Memory B cell (primary cell): ENCODE measurements at places on chromosomes 5 and 9.
A peak's percentile ranks its signal among the peaks of the same experiment; 100 is the strongest.

DNA sequence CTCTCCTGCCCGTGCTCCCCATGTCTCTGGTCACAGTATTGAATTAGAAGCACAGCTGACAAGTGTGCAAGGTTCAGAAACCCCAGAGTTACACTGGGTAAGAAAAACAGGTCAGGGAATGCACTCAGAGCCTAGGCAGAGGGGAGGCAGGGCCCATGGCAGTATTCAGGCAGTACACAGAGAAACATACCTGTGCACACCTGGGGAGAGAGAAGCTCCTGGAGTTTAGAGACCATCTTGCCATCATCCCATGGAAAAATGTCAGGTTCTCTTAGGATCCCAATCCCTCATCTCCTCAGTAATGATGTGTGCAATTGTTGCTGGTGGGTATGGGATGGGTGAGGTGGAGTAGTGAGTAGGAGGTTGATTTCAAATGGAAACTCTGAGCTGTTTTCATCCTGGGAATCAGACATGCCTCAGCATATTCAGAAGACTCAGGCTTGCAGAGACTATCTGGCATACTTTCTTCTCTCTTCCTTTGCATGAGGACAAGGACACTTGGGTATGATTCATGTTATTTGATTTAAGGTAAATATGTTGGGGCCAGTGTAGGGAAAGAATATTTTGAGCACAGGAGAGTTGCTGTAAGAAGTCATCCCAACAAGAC, 228.5 kb downstream of the ESM1 start:
- DNase-seq: no peak
- H3K27me3 ChIP-seq: no peaks in the 10 kb centered on the region
- no peak overlapping the region for H3K4me3 ChIP-seq
- H3K4me1 ChIP-seq: peaks cover 35% of the 10 kb centered on the region
- no peaks in the 10 kb centered on the region for H3K36me3 ChIP-seq
- H3K27ac ChIP-seq: no peak overlapping the region

DNA sequence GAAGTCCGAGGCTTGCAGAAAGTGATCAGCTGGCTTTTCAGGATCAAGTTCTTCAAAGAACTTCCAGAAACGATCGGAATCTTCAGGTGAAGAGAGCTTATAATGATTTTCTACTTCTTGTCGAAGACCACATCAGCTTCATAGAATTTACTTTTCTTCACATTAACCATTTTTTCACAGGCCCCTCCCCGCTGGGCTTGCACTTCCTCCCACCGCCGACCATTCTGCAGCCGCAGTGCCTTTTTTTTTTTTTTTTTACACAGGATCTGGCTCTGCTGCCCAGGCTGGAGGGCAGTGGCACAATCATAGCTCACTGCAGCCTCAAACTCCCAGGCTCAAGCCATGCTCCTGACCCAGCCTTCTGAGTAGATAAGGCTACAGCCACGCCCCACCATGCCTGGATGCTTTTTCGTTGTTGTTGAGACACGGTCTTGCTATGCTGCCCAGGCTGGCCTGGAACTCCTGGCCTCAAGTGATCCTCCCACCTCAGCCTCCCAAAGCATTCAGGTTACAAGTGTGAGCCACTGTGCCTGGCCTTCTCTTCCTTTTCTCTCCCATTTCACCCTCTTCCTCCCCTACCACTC, 15.3 kb upstream of the RNF130 start:
- peaks cover 6% of the 10 kb centered on the region for H3K27me3 ChIP-seq
- H3K27ac ChIP-seq: no peak overlapping the region
- H3K4me3 ChIP-seq: no peak overlapping the region
- DNase-seq: no peak
- H3K36me3 ChIP-seq: no peaks in the 10 kb centered on the region

- no peak for DNase-seq
- peaks cover under 1% of the 10 kb centered on the region for H3K4me1 ChIP-seq
Measured at GRCh38 chr9:109477258-109478050, 20.7 kb downstream of the PTPN3 start.

DNA sequence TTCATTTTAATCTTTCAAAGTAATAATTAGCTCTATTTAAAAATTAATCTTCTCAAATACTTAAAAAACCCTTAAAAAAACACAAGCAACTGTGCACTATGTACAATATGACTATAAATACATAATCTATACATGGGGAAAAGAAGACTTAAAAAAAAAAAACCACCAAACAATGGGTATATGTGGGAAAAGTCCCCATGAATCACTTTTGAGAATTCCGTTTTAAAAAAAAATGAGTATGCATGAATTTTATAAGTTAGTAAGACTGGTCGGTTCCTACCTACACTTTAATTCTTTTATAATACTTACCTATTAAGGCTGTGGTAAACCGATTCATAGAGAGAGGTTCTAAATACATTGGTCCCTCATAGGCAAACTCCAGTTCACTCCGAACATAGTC, 27.7 kb downstream of the RNF145 start:
- H3K4me3 ChIP-seq: no peak overlapping the region
- no peak for DNase-seq
- H3K27ac ChIP-seq: peak overlapping the region; percentile 74
- no peaks in the 10 kb centered on the region for H3K27me3 ChIP-seq

DNA sequence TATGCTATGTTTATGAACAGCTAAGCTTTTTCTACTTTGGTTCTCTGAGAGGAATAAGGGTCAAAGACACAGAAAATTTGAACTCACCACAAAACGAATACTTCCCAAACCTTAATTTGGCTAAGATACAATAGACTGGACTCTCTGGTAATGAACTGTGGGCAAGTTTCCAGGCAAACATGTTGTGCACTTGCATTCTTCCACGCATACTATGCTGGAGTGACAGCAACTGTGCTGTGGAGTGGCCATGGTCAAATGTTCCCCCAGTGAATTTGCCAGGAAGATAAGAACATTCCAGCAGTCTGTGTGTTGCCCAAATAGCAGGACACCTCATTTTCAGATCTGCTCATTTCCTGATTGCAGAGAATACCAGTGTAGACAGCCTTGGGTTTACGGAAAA, 275.3 kb upstream of the IL12B start:
- peaks cover 5% of the 10 kb centered on the region for H3K4me1 ChIP-seq
- no peak overlapping the region for H3K4me3 ChIP-seq
- H3K27me3 ChIP-seq: peaks cover 3% of the 10 kb centered on the region
- H3K27ac ChIP-seq: no peak overlapping the region

DNA sequence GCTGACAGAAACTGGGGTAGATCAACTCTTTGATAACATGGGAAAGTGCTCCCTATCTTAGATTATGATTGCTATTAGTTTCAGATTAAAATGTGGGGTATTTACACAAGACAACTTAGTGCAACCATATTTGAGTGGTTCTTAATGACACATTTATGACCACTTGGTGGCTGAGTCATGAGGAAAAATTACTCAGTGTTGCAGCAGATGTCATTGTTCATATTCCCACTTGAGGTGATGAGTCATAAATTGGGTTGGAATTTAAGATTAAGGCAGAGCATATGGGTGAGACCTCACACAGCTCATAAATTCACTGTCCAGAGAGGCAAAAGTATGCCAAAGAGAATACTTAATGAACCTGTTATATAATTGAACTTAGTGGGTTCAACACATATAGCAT, 408.3 kb downstream of the DMRT2 start:
- H3K27ac ChIP-seq: no peak overlapping the region
- H3K27me3 ChIP-seq: peaks cover 6% of the 10 kb centered on the region
- no peak overlapping the region for H3K4me3 ChIP-seq
- H3K4me1 ChIP-seq: peaks cover 2% of the 10 kb centered on the region

DNA sequence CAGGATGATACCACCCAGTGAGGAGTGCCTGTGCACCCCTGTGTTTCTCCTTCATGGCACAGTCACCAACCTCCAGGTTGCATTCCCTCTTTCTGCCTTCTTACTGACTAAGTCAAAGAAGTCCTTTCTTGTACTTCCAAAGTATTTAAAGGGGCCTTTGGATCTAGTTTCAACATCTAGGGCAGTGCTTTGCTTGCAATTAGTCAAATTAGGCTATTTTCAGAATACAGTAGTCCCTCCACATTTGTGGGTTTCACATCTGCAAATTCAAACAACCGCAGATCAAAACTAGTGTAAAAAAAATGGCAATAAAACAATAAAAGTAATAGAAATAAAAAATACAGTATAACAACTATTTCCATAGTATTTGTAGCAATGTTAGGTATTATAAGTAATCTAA, 333.9 kb upstream of the SEMA6A start:
- H3K4me3 ChIP-seq: no peak overlapping the region
- peaks cover 14% of the 10 kb centered on the region for H3K4me1 ChIP-seq
- H3K36me3 ChIP-seq: no peaks in the 10 kb centered on the region
- H3K27me3 ChIP-seq: no peaks in the 10 kb centered on the region
- H3K27ac ChIP-seq: no peak overlapping the region

DNA sequence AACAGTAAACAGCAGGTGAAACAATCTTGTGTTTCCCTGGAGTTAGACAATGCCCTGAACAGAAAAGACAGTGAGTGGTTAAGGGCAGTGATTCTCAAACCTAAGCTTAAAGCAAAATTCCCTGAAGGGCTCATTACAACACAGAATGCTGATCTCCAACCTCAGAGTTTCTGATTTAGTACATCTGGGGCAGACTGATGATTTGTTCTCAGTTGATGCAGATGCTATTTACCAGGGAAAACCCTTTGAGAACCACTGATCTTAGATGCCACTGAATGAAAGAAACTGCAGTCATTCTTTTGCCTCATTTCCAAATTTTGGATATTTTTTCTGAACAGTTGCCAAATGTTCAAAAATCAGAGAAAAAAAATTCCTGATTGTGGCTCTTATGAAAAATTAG, 18.7 kb upstream of the ADAM19 start:
- H3K27ac ChIP-seq: peak overlapping the region; percentile 77
- peaks cover 60% of the 10 kb centered on the region for H3K4me1 ChIP-seq
- no peak overlapping the region for H3K4me3 ChIP-seq

GRCh38 chr5:77202145-77202544, 8.3 kb upstream of the PDE8B start:
- no peaks in the 10 kb centered on the region for H3K36me3 ChIP-seq
- DNase-seq: no peak
- H3K4me1 ChIP-seq: no peaks in the 10 kb centered on the region
- no peak overlapping the region for H3K4me3 ChIP-seq
- peaks cover 12% of the 10 kb centered on the region for H3K27me3 ChIP-seq

DNA sequence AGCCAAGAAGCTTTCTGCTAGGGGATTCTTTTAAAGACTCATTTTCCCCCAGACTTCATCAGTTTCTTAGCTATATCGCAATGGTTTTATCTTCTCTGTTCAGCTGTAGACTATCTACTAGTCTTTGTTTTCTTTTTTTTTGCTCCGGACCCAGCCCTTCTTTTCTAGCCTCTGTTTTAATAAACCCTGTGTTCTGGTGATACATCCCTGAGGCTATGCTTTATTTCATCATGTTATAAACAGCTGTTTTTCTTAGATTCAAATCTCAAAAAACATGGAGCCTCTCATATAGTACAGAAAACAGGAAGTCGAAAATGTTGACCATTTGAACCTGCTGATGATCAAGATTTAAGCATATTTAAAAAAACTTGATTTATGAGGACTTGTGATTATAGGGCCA, 37.8 kb downstream of the SCGB3A1 start:
- H3K36me3 ChIP-seq: peaks cover 33% of the 10 kb centered on the region
- H3K27me3 ChIP-seq: no peaks in the 10 kb centered on the region
- H3K27ac ChIP-seq: no peak overlapping the region
- H3K4me1 ChIP-seq: peaks cover 1% of the 10 kb centered on the region

GRCh38 chr9:88678008-88678407, 143.0 kb downstream of the NXNL2 start:
- no peaks in the 10 kb centered on the region for H3K36me3 ChIP-seq
- no peaks in the 10 kb centered on the region for H3K4me1 ChIP-seq
- no peak for DNase-seq
- no peak overlapping the region for H3K27ac ChIP-seq
- H3K4me3 ChIP-seq: no peak overlapping the region

GRCh38 chr9:127449332-127449966, 1.8 kb downstream of the RPL12 start:
- no peak for DNase-seq
- H3K4me3 ChIP-seq: peak overlapping the region; percentile 95
- H3K4me1 ChIP-seq: peaks cover 25% of the 10 kb centered on the region
- no peaks in the 10 kb centered on the region for H3K27me3 ChIP-seq

GRCh38 chr5:116905885-116906284, 331.3 kb upstream of the SEMA6A start:
- H3K36me3 ChIP-seq: no peaks in the 10 kb centered on the region
- H3K4me3 ChIP-seq: no peak overlapping the region
- no peak for DNase-seq
- peaks cover 11% of the 10 kb centered on the region for H3K4me1 ChIP-seq
- no peaks in the 10 kb centered on the region for H3K27me3 ChIP-seq

- H3K27me3 ChIP-seq: peaks cover 6% of the 10 kb centered on the region
- no peaks in the 10 kb centered on the region for H3K36me3 ChIP-seq
Measured at GRCh38 chr5:73861313-73861988, 235.5 kb downstream of the ARHGEF28 start.

- H3K4me3 ChIP-seq: no peak overlapping the region
- no peaks in the 10 kb centered on the region for H3K4me1 ChIP-seq
- DNase-seq: no peak
Measured at GRCh38 chr5:161258438-161258837, 288.1 kb downstream of the GABRB2 start.

DNA sequence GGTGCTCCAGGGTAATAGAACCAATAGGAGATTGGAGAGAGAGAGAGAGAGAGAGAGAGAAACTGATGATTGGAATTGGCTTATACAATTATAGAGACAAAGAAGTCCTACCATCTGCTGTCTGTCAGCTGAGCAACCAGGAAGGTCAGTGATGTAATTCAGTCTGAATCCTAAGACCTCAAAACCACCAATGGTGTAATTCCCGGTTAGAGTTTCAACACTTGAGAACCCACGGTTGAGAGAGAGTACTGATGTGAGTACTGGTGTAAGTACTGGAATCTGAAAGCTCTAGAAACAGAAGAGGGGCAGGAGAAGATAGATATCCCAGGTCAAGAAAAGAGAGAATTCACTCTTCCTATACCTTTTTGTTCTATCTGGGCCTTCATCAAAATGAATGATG, 775.8 kb downstream of the EFNA5 start:
- H3K27ac ChIP-seq: no peak overlapping the region
- no peak for DNase-seq
- H3K4me3 ChIP-seq: no peak overlapping the region
- no peaks in the 10 kb centered on the region for H3K27me3 ChIP-seq

GRCh38 chr5:157944077-157944633, 85.2 kb upstream of the CLINT1 start:
- no peak for DNase-seq
- peaks cover 4% of the 10 kb centered on the region for H3K27me3 ChIP-seq
- peaks cover 5% of the 10 kb centered on the region for H3K4me1 ChIP-seq
- H3K36me3 ChIP-seq: no peaks in the 10 kb centered on the region

- no peaks in the 10 kb centered on the region for H3K36me3 ChIP-seq
- no peak overlapping the region for H3K27ac ChIP-seq
- peaks cover 8% of the 10 kb centered on the region for H3K27me3 ChIP-seq
- H3K4me1 ChIP-seq: peaks cover 3% of the 10 kb centered on the region
Measured at GRCh38 chr5:180085837-180086236, 14.3 kb upstream of the RNF130 start.
